ENCODE measurements at places on chromosomes 4 and X.

DNA sequence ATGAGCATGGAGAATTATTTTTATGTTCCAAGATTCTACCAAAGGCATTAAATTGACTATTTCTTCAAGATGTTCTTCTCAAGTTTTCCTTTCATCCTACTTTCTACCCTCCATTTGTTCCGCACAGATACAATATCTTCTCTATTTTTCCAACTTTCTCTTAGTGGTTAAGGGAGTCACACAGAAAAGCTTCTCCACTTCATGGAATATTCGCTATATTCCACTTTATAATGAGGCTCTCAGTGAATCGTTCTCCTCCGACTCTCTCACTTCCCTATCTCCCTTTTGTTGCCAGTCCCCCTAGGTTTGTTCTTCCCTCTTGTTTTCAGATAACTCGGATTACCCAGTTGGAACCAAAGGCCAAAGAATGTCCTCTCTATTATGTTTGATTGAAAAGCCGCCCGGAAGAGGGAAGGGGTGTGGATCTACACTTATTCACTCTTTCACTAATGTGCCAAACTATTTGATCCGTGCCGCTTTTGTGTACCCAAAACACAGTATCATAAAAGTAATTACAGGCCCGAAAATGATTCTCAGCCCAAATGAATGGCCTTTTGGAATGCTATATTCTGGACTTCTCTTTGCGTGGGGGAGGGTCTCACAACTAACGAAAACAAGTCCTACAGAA, 1.2 kb downstream of the SH3D19 start:
- DNase-seq: no peak

GRCh38 chr4:26288355-26288909, 32.4 kb upstream of the RBPJ start:
- peak; percentile 31 for DNase-seq

- DNase-seq: peak; percentile 75
These were observed 918 bp upstream of the FGFRL1 start for GRCh38 chr4:1010395-1011021.

GRCh38 chr4:181181331-181181730, 1061.9 kb upstream of the TENM3 start:
- DNase-seq: no peak

DNA sequence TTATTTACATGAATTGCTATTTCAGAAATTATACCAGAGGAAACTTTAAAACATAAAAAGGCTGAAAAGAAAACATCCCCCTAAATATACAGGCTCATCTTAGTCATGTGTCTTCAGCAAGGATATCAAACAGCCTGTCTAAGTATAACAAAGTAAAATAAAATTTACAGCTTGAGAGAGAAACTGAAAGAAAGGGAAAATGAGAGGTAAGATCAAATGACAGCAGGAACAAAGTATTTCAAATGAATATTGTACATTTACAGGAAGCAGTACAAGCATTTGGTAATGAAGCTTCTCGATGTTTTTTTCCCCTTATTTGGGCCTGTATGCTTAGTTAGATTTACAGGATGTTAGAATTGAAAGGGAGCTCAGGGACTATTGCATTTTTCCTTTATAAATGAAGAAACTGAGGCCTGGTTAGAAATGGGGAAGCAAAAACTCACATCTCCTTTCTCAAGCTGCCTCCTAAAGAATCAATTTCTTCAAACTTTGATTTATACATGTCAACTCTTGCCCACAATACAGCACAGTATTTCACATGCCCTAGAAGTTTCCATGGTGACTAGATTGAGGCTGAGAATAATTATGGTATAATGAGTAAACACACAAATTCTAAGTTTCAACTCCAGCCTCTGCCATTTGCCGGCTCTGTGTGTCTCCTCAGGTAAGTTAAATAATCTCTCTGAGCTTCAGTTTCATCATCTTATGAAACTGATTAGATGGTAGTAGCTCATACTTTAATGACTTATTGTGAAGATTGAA, 29.3 kb downstream of the DAPP1 start:
- no peak for DNase-seq

DNA sequence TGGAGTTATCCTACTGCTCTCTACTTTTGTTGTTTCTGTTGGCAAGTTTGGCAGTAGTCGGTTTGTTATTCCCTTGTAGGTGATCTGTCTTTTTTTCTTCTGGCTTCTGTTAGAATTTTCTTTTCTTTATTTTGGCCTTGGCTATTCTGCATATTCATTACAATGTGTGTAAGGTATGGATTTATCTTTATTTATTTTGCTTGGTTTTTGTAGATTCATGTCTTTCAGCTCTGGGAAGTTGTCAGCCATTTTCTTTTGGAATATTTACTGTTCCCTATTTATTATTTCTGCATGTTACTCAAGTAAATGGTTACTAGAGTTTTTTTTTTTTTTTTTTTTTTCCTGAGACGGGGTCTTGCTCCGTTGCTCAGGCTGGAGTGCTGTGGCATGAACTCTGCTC, 12.6 kb downstream of the ADD1 start:
- no peak for DNase-seq

DNA sequence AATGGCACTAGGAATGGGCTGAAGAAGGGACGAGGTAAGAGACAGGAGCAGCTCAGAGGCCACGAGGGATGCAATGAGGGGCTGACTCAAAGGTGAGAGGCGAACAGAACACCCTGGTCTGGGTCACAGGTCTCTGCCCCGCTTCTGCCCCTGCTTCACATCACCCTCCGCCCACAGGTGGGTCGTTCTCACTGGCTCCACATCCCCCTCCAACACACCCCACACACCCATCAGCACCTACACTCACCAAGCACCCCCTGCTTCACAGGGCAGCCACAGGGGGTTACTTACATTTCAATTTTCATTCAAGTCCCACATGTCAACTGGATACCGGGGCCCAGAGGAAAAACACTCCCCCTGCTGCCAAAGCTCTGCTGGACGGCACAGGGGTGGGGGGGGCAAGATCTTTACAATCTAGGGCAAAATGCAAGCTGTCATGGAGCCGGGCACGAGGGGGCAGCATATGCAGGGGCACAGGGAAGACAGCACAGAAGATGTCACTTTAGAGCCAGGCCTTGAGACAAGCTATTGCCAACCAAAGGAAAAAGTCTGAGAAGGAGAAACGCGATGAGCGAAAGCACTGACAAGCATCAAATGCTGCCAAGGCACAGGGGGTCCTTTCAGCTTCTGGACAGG, 94.0 kb downstream of the AFAP1 start:
- DNase-seq: no peak

DNA sequence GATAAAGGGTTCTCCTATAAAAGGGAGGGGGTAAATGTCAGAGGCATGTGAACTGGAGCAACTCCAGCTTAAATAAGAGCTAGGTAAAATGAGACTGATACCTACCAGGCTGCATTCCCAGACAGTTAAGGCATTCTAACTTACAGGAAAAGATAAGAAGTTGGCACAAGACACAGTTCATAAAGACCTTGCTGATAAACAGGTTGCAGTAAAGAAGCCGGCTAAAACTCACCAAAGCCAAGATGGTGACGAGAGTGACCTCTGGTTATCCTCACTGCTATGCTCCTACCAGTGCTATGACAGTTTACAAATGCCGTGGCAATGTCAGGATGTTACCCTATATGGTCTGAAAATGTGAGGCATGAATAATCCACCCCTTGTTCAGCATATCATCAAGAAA, 13.1 kb upstream of the SULT1B1 start:
- DNase-seq: no peak

- DNase-seq: no peak
These were observed 108.0 kb upstream of the GRIA3 start for GRCh38 chrX:123075947-123076561.

GRCh38 chrX:44244008-44244407, 99.5 kb downstream of the EFHC2 start:
- DNase-seq: no peak

DNA sequence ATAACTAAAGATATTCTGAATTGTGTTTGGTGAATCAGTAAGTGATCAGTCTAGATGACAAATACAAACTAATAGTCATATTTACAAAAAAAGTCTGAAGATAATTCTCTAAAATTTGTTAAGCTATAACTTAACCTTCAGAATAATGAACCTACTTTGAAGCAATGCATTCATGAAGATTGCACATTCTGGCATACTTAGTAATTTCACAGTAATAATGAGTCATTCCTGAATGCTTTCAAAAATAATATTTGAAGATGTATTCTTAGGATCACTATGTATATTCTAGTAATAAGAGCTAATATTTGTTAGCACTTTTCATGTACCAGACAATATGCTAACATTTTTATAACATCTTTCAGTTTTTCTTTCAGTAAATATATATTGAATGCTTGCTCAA, 756.7 kb upstream of the SLIT2 start:
- DNase-seq: no peak
